Activated CD4-positive, alpha-beta T cell treated with anti-CD3 and anti-CD28 coated beads for 1 hour (primary cell): ENCODE measurements at places on chromosomes 13 and 19.

GRCh38 chr13:58018020-58018419 is 386.5 kb downstream of the PCDH17 start:
- DNase-seq: no peak

- DNase-seq: no peak
Observed at GRCh38 chr19:10651851-10652250, 2.3 kb upstream of the ILF3 start.

- no peak for DNase-seq
Observed at GRCh38 chr13:51222037-51222685, at the start of gene FAM124A. TSS of gene FAM124A (plus strand) at chr13:51222398. CDS start at chr13:51222502, 104 bp downstream.

DNA sequence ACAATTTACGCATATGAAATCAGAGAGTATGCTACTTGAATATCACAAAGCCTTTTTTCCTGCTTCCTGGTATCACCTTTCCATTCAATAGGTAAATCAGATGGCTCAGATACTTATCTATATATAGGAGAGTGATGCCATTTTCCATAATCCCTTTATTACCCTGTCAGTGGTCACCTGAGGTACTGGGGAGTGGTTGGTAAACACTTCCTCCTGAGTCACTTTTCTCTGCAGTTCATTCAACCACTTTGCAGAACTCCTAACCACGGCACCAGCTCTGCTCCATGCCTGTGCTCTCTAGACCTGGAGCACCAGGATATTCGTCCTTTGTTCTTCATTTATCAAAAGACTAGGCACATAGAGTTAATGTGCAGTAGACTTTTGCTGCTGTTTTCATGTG is 748.5 kb upstream of the KLHL1 start:
- no peak for DNase-seq

GRCh38 chr19:48578891-48579290 is 26.9 kb downstream of the SULT2B1 start:
- no peak for DNase-seq

DNA sequence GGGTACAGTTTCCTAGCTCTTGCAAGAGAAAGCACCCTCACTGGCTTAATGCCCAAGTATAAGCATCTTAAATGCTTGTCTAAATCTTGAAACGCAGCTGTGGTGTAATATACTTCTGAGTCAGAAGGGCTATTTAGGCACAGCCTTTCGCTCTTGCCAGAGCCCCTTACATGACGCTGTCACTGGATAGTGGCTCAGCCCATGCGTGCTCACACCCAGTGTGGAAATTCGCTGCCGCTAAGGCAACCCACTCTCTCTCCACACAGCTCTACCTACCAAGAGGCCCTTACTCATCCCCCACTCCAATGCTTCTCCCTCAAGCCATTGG is 24.0 kb downstream of the UQCRFS1 start:
- no peak for DNase-seq

DNA sequence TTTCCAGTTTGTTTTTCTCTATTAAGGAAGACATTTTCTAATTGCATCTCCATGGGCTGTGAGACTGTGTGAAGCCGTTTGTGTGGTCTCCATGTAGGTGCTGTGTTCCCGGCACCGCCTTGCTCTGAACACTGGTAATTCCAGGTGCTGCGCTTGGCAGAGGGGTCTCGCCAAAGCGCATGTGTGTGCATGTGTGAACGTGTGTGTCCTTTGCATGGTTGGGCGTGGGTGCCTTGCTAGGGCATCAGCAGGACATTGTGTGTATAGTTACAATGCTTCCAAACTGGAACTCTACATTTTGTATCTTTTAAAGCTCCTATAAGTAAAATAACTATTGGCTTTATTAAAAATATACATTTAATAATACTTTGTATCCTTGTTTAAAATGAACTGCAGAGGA is 9.8 kb upstream of the GPI start:
- DNase-seq: no peak

GRCh38 chr13:52371736-52372247 is 34.2 kb downstream of the THSD1 start:
- DNase-seq: no peak

GRCh38 chr13:83937579-83937978 is 55.3 kb upstream of the SLITRK1 start:
- DNase-seq: no peak

GRCh38 chr13:98069985-98070384 is 72.9 kb upstream of the FARP1 start:
- DNase-seq: no peak

DNA sequence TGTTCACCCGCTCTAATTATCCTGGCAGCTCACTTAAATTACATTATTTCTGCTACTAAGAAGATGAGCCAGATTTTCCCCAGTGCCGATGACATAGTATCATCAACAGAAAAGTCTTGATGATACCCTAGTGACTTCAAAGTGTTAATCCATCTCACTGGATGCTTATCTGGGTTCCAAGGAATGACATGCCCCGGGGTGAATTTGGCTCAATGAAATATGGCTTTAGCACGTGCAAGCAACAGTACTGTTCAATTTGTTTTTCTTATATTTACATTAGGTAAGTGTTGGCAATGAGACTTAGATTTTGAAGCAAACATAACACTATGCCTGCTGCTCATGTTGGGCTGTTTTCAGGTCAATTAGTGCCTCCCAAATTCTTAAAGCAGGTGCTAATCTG is 548.2 kb upstream of the SLITRK1 start:
- no peak for DNase-seq

GRCh38 chr13:26262156-26262555 is 8.2 kb downstream of the CDK8 start:
- DNase-seq: no peak
